ENCODE measurements at places on chromosomes 4 and X.

DNA sequence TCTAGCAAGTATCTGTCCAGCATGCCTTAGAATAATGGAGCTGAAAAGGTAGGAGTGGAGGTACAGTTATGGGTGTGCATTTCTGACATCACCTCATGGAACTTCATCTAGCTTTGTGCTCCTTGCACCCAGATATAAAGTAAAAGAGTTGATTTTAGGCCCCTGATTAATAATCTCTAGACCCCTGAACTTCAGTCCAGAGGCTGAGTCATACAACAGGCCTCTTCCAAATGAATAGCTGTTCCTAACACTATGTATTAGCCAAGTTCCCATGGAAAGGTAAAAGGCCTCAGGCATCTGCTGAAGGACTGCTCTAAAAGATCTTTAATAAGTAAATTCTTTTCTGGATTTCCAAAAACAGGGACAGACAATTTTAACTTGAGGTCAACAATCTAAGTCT, 16.2 kb downstream of the TBC1D9 start:
- DNase-seq: no peak

DNA sequence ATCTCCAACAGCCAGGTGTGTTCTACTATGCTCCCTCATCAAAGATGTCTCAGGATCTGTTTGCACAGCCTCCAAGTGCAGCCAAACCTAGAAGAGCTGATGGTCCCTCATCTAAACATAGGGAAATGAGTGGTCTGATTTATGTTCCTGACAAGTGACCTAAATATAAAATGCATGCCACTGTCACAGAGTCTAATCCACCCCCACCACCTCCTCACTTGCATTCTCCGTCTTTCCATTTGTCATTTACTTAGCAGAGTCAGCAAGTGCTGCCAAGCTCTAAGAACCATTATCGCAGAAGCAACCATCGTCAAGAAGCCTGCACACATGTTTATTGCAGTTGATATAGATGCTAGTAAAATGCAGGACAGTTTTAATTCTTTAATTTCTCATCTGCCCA, 33.1 kb upstream of the VCX3A start:
- no peak for DNase-seq

DNA sequence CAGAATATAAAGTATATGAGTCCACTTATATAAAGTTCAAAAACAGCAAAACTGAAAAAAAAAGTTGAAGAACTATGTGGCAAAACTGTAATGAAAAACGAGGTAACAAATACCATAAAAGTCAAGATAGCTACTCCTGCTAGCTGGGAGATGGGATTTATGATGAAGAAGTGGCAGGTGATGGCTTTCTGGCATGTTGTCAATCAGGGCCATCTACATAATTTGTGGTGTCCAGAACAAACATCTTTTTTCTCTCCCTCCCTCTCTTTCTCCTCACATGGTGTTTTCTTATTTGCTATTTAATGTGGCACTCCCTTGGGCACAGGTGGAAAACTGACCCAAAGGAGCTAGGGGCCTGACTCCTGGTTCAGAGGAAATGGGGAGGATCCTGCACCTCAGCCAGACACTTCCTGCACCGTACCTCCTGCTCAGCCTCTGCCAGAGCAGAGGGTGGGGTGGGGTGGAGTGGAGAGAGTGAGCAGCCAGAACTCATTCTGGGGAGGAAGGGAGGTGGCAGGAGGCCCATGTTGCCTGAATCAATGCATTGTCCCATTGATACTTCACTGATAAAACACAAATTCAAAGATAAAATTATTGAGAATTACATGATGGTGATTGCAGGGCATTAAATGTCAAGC, 5.3 kb upstream of the SAP30 start:
- no peak for DNase-seq

- DNase-seq: no peak
Measured at GRCh38 chrX:69948276-69948797, 101.4 kb downstream of the AWAT2 start.

- no peak for DNase-seq
Measured at GRCh38 chrX:85964744-85965143, 82.6 kb downstream of the CHM start.

- no peak for DNase-seq
Measured at GRCh38 chr4:138572007-138572406, 329.9 kb upstream of the SLC7A11 start.

DNA sequence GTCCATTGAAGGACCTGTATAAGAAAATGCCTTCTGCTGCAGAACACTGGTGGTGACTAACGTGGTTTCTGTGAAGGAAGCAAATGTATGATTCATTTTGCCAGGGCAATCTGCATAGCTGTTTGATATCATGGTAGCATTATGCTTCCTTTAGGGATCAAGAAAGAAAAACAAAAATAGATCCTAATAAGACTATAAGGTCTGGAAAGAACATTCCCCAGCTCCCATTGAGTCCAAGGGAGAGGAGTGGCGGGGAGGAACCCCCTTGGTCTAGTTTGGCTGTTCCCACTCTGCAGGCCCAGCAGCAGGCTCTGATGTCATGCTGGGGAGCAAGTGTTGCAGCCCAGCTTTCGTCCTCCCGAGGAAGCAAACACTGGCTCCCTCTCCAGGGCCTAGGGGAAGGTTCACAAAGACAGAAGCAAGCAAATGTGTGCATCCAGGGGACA, 154.5 kb upstream of the GALNT7 start:
- peak; percentile 80 for DNase-seq

DNA sequence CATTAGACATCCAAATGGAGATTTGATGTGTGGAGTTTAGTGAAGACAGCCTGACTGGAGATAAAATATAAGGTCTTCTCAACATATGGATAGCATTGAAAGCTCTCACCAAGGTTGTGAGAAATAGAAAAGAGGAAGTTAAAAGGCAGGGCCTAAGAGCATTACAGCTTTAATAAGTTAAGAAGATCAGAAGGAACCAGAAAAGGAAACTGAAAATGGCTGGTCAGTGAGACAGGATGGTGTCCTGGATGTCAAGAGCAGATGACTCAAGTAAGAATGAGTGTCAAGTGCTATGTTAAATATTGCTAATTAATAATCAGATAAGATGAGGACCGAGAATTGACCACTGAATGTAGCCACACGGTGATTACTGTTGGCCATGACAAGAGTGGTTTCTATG, 642.9 kb downstream of the STPG2 start:
- DNase-seq: no peak

GRCh38 chr4:124902001-124902515, 189.5 kb upstream of the ANKRD50 start:
- DNase-seq: no peak

- DNase-seq: peak; percentile 87
Measured at GRCh38 chr4:72564184-72564583, 4.8 kb downstream of the ADAMTS3 start.

- no peak for DNase-seq
Measured at GRCh38 chr4:186485150-186485549, 70.2 kb downstream of the MTNR1A start.

GRCh38 chr4:173170182-173170778, 1.7 kb downstream of the GALNT7 start:
- DNase-seq: no peak

DNA sequence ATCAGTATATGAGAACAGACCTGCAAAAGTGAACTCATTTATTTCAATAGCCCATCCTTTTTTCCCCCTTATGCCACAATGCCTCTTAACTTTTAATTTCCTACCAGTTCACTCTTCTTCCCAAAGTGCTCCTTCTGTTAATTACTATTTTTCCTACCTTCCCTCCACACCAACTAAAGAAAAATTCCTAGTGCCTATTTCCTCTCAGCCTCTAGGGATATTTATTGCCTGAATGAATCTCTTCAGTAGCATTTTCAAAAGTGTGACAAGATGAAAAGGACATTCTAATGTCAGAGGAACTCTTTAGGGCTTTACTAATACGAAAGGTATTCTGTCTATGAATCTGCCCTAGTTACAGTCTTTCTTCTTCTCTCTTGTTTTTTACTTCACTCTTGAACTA, 181.1 kb upstream of the SPRY1 start:
- DNase-seq: no peak

DNA sequence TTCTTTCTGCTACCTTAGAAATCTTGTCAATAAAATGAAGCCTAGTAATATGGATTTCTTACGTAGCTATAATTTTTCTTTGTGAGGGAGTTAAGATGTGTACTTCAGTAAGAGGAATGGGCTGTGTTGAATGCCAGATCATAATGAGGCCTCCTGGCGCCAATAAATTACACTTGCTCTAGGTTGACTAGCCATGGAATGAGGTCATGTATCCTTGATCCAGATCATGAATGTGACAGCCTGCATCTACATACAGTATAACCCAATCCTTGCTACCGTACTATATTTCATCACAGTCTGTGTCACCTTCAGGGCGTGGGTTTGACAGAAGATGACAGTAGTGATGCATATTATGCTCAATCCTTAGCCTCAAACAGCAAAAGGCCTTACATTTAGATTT, 36.2 kb downstream of the NHS start:
- no peak for DNase-seq

GRCh38 chr4:2598511-2599303, 62.3 kb downstream of the FAM193A start:
- no peak for DNase-seq

GRCh38 chrX:150482537-150483206, 85.7 kb upstream of the MTM1 start:
- DNase-seq: peak; percentile 67

GRCh38 chr4:53702334-53703266, 111.3 kb upstream of the LNX1 start:
- DNase-seq: no peak

GRCh38 chr4:182019148-182019652, 224.0 kb upstream of the TENM3 start:
- DNase-seq: no peak
